ENCODE measurements at places on chromosomes 2 and 18.
A peak's percentile ranks its signal among the peaks of the same experiment; 100 is the strongest.

DNA sequence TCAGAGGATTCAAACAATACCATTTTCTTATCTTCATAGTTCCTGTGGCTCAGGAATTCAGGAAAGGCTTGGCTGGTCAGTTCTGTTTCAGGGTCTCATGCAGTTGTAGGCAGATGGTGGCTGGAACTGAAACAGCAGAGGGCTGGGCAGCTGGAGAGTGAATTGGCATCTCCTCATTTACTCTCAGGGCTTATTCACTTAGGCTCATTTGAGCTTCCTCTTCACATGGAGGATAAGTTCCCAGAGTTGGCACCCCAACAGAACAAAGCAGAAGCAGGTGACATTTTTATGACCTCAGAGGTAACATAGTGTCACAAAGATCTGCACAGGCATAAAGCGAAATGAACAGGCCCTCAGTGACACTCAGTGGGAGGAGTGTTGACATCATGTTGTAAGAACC is 66.1 kb downstream of the RBBP8 start:
- no peak for DNase-seq

- DNase-seq: no peak
Measured at GRCh38 chr2:148507970-148508369, 136.6 kb upstream of the EPC2 start.

- DNase-seq: no peak
Measured at GRCh38 chr18:77785415-77785975, 535.8 kb downstream of the GALR1 start.

DNA sequence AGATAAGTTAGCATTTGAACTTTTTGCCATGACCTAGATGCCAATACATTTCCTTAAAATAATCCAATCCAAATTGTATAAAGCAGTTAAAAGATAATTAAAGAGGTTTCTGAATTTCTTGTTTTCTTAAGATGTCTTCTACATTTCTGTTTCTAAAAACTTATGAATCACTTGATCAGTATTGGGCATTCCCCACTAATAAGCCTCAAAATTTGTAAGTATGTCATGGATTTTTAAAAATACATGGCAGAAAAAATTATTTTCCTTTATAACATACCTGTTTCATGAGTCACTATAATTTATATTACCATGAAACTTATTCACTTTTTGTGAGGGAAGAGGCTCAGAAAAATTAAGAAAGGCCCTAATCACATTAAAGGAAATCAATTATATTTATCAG is 90.3 kb upstream of the TFPI start:
- DNase-seq: no peak

- DNase-seq: no peak
Measured at GRCh38 chr2:16553226-16553625, 112.4 kb downstream of the CYRIA start.

DNA sequence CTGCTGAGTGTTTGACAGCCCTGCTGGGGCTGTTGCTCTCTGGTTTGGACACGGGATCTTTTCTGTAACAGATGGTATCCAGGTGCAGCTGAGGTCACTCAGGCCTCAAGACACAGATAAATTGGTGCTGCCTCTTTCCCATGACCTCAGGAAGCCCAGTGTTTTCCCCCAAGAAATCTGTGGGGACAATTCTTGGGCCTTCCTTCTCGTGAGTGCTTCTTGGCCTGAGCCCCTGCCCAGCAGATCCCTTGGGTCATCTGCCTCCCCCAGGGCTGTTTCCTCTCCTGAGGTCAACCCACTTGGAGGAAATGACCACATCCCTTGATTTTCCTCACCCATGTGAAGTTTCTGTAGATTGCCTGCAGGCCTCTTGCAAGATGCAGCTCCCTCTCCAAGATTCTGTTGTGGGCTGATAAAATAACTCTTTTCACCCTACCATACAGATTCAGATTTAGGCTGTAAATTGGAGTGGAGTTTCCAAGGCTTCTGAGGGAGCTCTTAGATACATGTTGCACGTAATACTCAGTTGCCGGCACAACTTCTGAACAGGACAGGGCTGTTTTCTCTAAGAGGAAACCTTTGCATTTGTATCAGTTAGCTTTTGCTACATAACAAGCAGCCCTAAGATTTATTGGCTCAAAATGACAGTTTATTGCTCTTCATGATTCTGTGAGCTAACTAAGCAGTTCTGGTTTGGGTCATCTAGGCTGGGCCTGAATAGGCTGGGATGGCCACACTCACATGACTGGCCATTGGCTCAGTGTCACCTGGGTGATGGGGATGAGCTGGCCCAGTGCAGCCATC is 13.1 kb downstream of the ZAP70 start:
- no peak for DNase-seq

GRCh38 chr2:235320326-235320725 is 173.5 kb upstream of the AGAP1 start:
- no peak for DNase-seq

GRCh38 chr2:215746226-215746886 is 267.0 kb downstream of the MREG start:
- no peak for DNase-seq

- DNase-seq: no peak
Measured at GRCh38 chr2:162143969-162144368, 8.1 kb downstream of the GCG start.

- DNase-seq: no peak
Measured at GRCh38 chr18:48866028-48866733, 84.6 kb downstream of the SMAD7 start.

DNA sequence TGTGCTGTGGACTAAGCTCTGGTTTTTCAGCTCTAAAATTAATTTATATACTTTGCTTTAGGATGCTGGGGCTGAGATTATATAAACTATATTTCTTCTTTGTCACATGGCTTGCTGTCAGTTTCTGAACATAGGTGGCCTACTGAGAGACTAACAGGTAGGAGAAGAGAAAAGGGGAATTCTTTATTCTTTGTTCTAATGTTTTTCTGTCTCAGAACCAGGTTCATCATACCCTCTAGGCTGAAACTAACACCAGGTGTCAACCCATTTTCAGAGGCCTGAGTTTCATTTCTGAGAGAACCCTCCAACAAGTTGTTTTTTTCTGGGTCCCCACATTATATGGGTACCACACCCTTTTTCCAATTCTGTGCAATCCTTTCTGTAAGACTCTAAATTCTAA is 843.6 kb downstream of the TRIB2 start:
- DNase-seq: no peak

DNA sequence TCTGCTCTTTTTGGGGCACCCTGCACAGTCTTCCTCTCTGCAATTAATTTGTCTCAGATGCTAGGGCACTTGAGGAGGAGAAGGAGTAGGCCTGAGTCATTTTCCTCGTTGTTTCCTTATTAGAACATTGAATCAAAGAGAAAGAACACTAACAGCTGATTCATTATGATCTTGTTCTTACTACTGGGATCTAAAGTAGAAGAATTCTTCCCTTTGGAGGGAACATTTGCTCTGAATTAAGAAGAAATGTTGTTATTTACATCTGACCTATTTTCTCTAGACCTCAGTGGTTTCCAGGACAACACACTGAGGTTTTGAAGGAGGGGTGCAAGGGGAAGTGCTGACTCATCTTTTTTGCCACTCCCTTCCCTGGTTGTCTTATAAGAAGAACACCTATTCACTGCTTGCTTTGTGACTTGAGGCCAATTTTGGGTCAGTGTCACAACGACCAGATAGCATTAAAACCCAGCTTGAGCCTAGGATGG is 24.3 kb upstream of the STAT1 start:
- DNase-seq: no peak

DNA sequence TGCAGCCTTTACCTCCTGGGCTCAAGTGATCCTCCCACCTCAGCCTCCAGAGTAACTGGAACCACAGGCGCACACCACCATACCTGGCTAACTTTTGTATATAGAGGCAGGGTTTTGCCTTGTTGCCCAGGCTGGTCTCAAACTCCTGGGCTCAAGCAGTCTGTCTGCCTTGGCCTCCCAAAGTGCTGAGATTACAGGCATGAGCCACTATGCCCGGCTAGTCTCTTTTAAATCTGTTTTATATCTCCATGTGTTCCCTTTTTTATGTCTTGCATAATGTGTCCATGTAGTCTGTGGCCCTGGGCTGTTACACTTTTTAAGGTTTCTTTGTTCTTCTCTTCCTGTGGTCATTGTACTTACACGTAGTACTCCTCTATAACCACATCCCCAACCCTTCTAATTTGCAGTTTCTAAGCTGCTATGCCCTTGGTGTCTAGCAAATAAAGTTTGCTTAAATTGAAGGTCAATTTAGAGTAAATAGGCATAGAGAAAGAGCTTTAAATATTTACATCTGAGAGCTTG is 168.2 kb downstream of the MCFD2 start:
- DNase-seq: no peak

DNA sequence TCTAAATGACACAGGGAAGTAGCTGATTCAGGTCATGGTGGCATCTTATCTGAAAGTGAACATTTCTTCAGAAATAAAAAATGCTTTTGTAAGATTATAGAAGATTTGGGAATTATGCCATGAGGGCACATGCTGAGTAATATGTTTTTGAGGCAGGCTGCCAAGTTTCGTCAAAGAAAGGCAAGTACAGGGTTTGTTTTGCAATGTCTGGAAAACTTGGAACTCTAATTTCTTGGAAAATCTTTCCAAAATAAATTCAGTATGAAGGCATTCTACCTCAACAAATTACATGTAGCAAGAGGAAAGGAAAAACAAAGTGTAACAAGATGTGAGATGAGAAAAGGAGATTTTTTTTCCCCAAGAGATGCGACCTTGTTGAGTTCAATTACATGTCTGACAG is 167.7 kb downstream of the PLCL1 start:
- no peak for DNase-seq

DNA sequence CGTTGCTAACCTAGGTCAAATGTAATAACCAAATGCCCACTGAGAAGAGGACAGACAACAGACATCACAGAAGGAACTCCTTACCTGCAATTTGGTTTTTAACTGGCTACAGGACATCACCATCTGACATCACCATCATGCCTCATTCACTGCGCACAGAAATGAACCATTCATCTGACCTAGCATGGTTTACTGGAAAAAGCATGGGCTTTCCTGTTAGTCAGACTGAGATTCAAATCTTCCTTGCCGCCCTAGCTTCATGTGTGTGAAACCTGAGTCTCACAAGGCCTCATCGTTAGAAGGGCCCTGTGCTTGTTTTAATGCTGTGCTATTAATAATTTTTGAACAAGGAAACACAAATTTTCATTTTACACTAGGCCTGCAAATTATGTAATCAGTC is 1.1 kb upstream of the HIBCH start:
- no peak for DNase-seq

- DNase-seq: no peak
Measured at GRCh38 chr18:51192696-51193095, 4.8 kb downstream of the MEX3C start.

- no peak for DNase-seq
Measured at GRCh38 chr2:176821350-176821749, 391.2 kb upstream of the HNRNPA3 start.

DNA sequence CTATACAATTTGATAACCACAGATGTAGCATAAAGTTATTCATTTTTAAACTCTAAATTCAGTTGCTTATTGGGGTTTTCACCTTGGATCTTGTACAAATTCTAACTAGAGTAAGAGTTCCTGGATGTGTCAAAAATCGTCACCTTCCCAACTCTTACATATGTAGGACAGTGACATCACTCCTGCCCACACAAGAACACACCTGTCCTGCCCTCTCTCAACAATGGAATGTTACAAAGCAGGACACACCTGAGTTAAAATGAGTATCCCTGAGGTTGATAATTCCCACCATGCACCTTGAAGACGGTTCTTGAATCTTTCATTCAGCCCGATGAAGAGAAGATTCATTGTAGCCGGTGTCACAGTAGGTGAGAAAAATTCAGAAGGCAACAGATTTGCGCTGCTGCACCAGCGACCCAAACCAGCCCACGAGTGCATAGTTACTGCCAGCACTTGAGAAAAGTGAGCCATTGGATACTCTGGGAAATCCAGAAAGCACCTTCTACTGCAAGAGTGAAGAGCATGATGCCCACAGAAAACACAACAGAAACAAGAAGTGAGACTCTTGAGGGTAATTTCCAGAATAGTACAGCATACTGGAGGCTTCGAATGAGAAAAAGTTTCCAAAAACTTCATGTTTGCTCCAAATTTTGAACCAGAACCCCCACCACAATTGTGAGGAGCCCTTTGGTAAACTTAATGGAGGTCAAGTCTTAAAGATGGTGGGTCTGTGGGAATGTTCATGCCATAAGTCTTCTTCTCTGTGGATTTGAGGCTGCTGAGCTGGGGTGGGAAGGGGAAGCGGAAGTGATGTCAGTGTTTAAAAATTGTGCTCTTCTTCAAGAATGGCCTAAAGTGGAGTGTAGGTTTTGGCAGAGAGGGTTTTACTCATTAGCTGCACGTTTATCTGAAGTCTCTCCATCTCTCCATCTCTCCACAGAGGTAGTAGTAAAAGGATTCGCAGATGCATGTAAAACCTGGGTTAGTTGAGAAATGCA is 34.7 kb upstream of the ADAM23 start:
- no peak for DNase-seq

GRCh38 chr2:201298462-201299052 is 38.2 kb downstream of the CASP8 start:
- no peak for DNase-seq

DNA sequence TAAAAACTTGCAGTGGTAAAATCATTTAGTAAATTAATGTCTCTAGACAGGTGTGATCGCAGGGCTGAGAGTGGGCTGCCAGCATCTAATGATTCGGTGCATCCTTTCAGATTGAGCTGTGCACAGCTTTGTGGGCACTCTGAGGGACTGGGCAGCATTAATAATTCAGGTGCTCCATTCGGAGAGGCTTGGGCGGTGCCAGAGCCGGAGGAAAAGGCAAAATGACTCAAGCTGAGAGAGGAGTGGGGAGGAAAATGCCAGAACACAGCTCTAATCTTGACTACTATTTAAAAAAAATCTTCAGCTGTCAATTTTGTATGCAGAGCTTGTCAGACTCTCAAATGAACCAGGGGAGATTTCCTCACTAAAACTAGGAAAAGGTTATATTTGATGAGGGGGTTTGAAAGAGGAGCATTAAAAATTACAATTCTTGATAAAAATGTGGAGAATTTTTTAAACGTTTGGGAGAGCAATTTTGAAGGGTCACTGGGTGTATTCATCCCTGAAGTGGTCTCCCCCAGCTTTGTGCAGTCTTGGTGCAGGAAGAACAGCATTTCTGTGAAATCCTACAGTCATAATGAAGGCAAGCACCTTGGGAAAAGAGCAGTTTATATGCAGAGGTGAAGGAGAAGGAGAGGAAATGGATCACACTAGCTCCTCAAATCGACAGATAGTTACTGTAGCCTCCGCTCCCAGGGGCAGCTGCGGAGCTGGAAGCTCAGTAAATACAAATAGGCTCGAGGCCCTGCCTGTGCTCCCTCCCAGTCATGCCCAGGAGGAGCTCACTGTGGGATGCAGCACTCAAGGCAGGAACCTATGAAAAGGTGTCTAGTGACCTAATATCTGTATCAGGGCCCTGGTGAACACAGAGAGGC is 535.4 kb upstream of the RAB6C start:
- DNase-seq: no peak

- DNase-seq: no peak
Measured at GRCh38 chr18:46097431-46097800, 680 bp downstream of the ATP5F1A start.

- peak; percentile 74 for DNase-seq
Measured at GRCh38 chr18:63317982-63318888, 1.3 kb downstream of the BCL2 start.

- DNase-seq: no peak
Measured at GRCh38 chr2:98180456-98180855, 93.5 kb downstream of the VWA3B start.
